ENCODE measurements at places on chromosomes 1 and 21.

- peak; percentile 16 for DNase-seq
Measured at GRCh38 chr21:44709426-44710293, 1.7 kb downstream of the TSPEAR start.

GRCh38 chr21:38266732-38267131 is 9.9 kb downstream of the KCNJ15 start:
- DNase-seq: no peak

DNA sequence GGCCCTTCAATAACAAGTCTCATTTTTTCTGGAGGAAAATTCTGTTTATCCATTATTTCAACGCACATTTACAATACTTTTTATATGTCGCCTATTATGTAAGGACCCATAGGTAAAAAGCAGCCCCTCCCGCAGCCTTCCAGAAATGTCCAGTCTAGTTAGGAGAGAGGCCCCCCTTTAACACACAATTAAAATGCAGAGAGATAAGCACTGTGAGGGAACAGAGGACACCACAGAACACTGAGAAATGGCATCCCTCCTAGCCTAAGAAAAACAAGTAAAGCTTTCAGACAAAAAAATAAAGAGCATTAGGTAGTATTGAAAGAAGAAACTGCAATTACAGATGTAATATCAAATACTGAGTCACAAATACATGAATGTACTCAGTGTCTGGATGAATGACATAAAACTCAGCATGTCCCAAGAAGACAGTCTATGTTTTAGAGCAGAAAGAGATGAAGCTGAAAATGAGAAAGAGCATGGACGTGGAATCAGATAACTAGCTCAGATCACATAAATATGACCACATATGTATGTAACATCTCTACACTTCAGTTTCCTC is 62.9 kb downstream of the DAB1 start:
- no peak for DNase-seq

DNA sequence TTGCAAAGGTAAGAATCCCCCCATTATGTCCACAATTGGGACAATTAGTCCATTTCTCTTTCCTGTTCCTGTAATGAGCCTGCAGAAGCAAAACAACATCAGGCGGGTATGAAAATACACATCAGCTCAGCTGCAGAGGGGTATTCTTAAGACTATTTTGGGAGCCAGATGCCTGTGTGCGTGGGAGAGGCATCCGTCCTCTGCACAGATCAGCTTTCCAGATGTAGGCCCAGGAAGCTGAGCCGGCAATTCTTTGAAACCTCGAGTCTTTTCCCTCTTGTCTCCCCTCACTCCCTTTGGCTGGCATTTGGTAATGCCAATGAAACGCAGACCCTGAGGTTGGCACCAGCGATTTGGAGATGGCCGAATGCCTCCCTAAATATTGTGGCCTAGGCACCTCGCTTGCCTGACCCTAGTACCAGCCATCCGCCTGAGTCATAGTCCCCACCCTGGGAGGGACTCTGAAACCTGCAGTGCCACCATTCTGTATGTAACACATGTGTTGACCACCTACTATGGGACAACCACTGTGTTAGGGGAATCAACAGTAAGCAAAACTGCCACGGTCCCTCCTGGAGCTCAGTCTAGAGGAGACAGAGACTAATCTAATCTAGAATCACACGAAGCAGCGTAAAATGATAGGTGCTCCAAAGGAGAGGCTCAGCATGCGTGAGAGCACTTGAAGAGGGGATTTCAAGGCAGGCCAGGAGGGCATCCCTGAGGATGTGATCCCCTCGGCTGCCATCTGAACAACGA is 603.0 kb downstream of the MATN1 start:
- DNase-seq: no peak

GRCh38 chr21:38448671-38449385 is 49.4 kb downstream of the ERG start:
- no peak for DNase-seq

DNA sequence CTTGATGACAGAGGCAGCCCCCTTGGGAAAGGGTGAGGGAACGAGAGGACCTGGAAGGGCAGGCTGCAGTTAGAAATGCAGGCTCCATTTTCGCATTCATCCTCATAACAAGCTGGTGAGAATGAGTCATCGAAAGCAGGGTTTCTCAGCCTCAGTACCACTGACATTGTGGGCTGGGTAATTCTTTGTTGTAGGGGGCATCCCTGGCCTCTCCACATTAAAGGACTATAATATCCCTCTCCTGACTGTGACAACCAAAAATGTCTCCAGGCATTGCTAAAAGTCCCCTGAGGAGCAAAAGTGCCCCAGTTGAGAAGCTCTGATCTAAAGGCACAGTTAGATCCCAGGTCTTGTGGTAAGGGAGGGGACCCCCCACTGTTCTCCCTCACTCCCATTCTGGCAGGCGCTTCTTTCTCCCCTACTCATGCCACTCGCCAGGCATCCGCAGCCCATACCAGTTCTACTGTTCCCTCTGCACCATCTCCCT is 20.4 kb downstream of the KCNN3 start:
- DNase-seq: no peak

DNA sequence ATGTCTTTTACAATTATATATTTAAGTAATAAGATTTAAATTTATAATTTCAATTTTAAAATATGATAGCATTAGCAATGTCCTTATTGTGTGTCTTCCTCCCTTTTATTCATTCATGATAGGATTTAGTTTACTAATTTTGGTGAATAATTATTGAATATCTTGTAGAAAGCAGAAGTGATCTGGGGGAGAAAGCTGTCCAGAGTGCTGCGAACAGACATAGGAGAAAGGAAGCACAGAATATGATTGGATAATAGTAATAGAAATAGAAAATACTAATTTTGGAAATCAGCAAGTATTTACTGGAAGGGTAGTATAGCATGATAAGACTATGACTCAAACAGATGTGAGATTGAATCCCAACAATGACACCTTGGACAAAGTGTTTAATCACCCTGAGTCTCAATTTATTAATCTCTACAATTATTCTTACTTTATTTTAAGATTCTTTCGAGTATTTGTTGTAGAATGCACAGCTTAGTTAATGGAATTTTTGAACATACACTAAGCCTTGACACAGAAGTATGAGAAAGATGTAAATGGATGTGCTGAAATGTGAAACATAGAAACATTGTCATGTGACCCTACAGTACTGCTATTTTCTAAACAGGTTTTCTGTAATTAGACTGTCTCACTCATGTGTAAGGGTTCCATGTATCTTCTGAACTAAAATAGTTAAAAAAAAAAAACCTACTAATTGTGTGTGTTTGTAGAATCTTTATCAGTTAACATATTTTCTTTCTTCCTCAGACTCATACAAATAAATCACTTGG is 7.9 kb downstream of the SH3GLB1 start:
- DNase-seq: no peak

DNA sequence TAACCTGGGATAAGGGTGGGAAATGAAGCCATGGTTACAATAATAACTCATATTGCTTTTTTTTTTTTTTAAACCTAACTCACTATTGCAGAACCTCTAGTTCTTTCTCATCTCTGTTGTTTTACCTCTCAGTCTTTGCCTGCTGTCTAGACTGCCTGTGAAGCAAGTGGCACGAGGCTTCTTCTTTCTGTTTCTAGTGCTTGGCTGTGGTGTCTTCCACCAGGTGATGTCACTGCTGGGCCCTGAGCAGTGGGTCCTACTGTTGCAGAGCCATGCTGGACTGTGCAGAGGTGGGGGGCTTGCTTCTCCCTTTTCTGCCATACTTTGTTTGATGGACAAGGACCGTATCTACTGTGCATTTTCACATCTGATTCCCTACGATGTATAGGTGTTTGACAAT is 51.7 kb downstream of the ZNF326 start:
- DNase-seq: no peak

GRCh38 chr1:1943834-1944570 is 24.9 kb upstream of the TMEM52 start:
- DNase-seq: no peak

- no peak for DNase-seq
Measured at GRCh38 chr1:80462006-80462405, 1338.7 kb upstream of the ADGRL2 start.

- DNase-seq: no peak
Measured at GRCh38 chr21:39637197-39637970, 24.6 kb downstream of the B3GALT5 start.

DNA sequence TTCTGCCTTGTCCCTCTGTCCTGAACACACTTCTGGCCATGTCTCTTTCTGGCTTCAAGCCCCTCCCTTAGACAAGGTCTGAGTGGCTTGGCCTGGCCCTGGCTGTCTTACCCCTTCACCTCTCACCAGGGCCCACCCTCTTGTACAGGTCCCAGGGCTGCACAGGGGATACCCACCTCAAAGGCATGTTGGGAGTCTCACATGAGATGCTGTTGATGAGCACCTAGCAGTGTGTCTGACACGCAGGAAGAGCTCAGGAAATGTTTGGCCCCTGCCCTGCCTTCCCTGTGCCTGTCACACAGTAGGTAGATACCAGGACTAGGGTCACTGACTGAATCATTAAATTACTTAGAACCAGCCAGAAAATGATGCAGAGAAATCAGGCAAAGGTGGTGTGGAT is 16.6 kb downstream of the ZNF362 start:
- DNase-seq: no peak

- DNase-seq: no peak
Measured at GRCh38 chr1:34885405-34886247, 26.1 kb upstream of the SMIM12 start.

GRCh38 chr1:243970077-243970476 is 81.0 kb upstream of the ZBTB18 start:
- no peak for DNase-seq

DNA sequence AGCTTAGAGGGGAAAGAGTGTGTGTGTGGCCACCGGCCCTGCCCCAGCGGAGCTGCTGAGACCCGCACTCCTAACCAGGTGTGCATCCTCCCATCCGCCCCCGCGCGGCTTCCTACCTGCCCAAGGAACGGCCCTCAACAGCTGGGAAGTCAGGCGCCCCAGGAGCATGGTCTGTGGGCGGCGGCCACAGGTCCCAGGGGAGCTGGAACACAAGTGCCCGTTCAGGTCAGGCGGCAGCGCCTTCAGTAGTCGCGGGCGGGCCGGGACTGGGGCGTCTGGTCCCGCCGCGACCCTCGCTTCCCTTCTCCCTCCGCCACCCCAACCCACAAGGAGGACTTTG is 448 bp downstream of the AURKAIP1 start:
- DNase-seq: no peak

DNA sequence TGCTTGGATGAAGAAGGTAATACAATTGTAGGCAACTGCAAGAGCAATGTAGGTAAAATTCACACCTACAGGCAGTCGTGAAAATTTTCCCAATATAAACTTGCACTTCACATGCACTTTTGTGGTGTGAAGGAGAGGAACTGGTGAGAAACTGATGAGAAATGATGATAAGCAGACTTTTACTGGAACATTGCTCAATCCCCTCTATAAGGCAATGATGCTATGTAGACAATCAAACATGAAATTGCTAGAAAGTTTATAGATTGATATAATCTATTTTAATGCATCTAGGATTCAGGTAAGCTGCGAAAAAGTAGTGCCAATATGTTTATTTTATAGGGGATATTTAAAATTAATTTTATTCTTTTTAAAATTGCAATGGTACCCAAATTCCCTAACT is 802.2 kb downstream of the KCNT2 start:
- no peak for DNase-seq

- no peak for DNase-seq
Measured at GRCh38 chr1:156922986-156923669, 2.7 kb downstream of the LRRC71 start.

DNA sequence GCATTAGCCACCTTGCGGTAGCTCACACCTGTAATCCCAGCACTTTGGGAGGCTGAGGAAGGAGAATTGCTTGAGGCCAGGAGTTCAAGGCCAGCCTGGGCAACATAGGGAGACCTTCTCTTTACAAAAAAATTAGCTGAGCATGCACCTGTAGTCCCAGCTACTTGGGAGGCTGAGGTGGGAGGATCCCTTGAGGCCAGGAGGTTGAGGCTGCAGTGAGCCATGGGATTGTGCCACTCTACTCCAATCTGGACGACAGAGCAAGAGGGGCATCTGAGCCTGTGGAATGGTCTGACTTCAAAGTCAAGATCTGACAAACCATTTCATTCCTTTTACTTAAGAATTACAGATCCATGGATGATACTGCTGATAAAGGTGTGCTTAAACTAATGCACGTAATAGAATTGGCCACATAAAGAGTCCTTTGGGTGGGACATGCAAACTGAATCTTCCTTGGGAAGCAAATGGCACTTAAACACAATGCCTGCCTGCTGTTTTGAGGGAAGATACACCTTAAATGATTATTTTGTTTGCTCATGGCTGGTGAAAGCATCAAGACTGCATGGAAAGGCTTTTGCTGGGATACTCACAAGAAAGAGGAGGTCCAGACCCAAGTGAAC is 2.5 kb upstream of the TMEM201 start:
- no peak for DNase-seq

DNA sequence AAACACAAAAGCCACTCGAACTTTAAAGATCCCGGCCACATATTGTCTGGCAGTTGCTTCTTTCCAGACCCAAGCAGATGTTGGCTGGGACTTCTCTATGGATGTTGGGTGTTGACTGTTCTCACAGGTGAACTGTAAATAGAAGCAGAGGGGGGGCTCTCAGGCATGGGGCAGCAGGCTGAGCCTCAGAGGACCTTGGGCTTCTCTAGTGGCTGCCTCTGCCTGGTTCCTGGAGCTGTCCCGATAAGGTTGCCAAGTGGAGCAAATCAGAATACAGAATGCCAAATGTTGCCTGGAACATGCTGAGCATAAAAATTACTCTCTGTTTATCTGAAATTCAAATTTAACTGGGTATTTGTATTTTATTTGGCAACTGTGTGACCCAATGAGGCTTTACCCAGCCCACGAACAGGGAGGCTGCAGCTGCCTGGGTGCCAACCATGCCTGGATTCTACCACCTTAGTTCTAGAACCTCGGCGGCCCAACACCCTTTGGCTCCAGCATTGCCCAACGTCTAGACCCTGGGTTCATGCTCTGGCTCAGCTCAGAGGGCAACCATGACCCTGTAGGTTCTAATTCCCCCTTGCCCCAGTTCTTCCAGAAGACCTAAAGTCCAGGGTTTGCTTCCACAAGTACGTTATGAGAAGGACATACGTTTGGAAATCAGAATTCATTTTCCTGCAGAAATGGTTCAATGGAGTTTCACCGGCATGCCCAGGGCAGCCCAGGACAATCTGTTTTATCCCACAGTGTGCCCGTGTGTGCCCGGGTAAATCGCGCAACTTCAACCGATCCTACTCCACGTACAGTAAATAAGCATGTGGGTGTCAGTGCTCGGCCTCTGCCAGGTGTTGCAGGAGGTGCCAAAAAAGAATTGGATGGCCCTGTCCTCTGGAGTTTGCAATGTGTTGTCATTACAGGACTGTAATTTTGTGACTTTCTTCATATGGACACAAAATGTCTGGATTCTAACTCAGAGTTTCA is 5.4 kb upstream of the SLC45A1 start:
- no peak for DNase-seq

- DNase-seq: no peak
Measured at GRCh38 chr1:30520476-30520875, 202.9 kb downstream of the MATN1 start.

Measured in omental fat pad (tissue), 4 donors.